Stimulated activated CD8-positive, alpha-beta memory T cell treated with anti-CD3 and anti-CD28 coated beads, Interleukin-15, amount 100 ng/mL, for 24 hours (primary cell): ENCODE measurements at places on chromosomes 5 and 9.
A peak's percentile ranks its signal among the peaks of the same experiment; 100 is the strongest.

GRCh38 chr5:181198905-181199519, 6.0 kb downstream of the TRIM7 start:
- DNase-seq: no peak

GRCh38 chr9:123350590-123351310, 5.2 kb upstream of the CRB2 start:
- DNase-seq: no peak

DNA sequence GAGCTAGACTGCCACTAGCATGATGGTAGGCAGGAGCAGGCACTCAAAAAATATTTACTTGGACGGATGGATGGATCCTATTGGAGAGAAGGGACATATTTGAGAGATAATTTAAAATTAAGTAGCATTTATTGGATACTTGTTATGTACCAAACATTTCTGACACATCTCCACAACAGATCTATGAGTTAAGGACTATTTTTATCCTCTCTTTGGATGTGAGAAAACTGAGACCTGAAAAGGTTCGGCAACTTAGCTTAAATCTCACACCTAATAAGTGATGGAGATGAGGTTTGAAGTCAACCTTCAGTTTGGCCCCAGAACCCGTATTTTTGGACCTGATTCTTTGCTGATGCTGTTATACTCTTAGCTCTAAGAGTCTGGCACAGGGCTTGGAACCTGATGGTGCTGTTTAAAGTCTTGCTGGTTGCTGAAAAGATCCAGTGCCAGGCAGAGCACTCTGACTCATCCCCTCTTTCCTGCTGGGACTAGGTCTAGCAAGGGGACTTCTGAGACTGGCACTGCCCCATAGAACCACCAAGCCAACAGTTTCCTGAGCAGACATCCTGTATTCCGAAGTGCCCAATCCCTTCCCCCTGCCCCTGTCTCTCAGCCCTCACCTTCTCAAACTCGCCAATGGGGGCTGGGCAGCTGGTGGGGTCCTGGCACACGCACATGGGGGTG, 15.6 kb downstream of the SPARC start:
- no peak for DNase-seq

DNA sequence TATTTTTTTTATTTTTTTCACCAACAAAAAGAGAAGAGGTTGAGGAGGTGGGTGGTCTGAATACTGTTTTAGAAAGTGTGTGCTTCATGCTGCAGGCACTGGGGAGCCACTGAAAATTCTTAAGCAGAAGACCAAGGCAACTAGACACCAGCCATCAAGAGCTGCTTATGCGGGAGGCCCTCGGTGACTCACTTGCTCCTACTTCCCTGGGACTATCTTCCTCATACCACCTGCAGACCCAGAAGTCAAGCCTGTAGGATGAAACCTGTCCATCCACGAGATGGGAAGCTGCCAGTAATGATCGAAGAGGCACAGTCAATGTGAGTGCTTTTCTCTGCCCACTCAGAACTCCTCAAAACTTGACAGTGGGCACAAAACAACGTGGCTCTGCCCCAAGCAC, 125.8 kb upstream of the SLC44A1 start:
- no peak for DNase-seq

GRCh38 chr9:137295238-137295811, 6.7 kb downstream of the NRARP start:
- peak; percentile 37 for DNase-seq

DNA sequence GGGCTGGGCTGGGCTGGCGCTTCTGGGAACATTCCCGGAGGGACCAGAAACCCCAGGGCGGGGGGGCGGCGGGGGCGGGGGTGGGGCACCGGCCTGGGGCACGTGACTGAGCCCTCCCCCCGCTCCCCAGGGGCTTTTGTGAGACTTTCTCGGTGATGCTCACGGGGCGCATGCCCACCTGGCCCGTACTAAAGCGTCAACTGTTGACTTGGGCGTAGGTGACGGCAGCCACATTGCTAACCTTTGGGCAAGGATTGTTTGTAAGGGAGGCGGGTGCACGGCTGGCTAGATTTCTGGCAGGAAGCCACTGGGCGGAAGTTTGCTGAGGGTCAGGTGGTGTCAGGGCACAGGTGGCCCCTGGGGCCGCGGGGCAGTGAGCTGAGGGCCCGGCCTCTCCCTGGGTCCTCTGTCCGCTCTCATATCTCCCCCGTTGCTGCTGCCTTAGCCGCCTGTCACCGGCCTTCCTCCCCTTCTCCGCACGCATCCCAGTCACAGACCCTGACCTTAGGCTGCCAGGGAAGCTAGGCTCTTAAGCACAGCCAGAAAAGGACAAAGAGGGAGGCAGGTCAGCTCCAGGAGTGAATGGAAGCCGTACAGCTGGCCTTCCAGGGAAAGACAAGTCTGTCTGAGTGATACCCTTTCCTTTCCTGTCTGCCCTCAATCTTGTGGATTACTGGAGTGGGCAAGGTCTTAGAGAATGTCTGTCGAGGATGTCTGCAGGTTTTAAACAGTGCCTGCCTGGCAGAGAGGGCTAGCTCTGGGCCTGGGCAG, 812 bp downstream of the CACFD1 start:
- DNase-seq: no peak

GRCh38 chr5:92559781-92560180, 1021.2 kb downstream of the NR2F1-AS1 start:
- DNase-seq: no peak

- DNase-seq: no peak
Measured at GRCh38 chr5:179805529-179806249, 977 bp downstream of the MGAT4B start.

DNA sequence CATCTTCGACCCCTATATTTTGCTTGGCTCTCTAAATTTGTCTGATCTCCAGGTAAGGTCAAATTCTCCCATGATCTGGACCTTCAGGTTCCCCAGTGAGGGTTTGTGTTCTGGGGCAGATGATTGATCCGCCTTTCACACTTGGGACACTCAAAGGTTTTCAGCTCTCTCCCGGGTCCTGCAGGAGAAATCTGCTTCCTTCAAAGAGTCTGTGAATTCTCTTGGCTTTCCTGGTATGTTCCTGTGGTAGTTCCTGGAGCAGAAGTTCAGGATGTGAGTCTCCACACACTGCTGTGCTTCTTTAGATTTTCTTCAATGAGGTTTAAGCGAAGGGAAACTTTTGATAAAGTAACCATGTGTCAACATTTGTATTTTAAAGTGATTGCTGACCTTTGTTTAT, 318.0 kb downstream of the TAF11L14 start:
- no peak for DNase-seq

DNA sequence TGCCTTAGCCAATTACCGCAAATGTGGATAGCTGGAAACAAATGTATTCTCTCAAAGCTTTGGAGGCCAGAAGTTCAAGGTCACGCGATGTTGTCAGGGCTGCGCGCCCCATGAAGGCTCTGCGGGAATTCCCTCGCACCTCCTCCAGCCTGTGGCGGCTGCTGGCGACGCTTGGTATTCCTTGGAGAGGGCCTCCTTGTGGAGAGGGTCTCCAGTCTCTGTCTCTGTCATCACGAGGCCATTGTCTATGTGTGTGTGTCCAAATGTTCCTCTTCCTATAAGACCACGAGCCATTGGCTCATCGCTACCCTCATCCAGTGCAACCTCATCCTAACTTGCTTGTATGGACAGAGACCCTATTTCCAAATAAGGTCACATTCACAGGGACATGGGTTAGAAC, 97.5 kb downstream of the ANKRD33B start:
- DNase-seq: no peak

- DNase-seq: no peak
Measured at GRCh38 chr5:133032852-133033742, 6.7 kb upstream of the ZCCHC10 start.

DNA sequence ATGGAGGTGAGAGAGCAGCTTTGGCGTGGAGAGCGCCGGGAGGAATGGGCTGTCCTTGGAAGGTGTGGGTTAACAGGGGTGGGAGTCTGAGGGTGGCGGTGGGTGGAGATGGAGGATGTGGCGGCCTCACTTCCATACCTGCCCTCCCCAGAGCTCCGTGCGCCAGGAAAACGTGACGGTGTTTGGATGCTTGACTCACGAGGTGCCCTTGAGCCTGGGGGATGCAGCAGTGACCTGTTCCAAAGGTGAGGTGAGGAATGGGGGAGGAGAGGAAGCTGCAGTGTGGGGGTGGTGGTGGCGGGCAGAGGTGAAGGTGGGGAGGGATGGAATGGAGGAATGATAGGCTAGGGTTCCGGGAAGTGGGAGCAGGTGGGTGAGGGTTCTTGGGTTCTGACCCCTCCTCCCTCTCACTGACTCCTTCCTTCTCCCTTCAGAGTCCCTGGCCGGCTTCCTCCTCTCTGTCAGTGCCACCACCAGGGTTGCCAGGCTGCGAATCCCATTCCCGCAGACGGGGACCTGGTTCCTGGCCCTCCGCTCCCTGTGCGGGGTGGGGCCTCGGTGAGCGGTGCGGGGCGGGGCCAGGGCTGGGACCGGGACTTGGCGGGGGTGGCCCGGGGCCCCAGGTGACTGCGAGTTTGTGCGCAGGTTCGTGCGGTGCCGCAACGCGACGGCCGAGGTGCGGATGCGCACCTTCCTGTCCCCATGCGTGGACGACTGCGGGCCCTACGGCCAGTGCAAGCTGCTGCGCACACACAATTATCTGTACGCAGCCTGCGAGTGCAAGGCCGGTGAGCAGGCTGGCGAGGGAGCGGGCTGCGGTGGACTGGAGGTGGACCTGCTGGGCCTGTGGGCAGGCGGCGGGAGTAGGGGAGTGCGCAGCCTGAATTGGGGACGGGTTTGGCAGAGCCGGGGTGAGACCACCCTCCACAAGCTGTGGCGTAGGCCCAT, 17.1 kb downstream of the TMEM8B start:
- DNase-seq: no peak

- no peak for DNase-seq
Measured at GRCh38 chr9:129177443-129177790, 644 bp downstream of the IER5L start.

- DNase-seq: no peak
Measured at GRCh38 chr9:14107977-14108376, 206.0 kb downstream of the NFIB start.

- DNase-seq: no peak
Measured at GRCh38 chr9:83473488-83473971, 64.7 kb downstream of the FRMD3 start.

GRCh38 chr9:121369595-121370265, at the start of gene STOM:
Gene STOM, minus strand, starts transcription at chr9:121370250. Its CDS starts 63 bp downstream, at chr9:121370187.
- DNase-seq: no peak

DNA sequence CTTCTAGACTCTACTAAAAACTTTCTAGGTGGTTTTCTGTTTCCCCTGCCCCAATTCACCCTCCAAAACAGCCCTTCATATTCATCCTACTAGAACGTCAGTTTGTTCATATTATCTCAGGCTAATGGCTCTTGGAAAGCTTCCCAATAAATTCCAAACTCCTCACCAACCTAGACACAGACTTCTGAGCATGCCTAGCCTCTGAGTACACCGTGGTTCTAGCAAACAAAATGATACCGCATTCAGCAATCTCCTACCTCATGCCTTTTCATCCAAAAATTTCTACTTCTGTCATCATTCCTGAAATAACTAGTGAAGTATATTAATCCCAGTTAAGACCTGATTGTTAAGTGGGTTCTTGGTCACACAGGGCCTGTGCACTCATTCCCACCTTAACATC, 46.5 kb upstream of the NR5A1 start:
- no peak for DNase-seq

GRCh38 chr9:91536211-91536691, 112.6 kb upstream of the NFIL3 start:
- DNase-seq: no peak

- DNase-seq: no peak
Measured at GRCh38 chr9:16358751-16359150, 511.7 kb downstream of the BNC2 start.

GRCh38 chr5:169052207-169052606, 248.7 kb downstream of the SLIT3 start:
- DNase-seq: no peak

- no peak for DNase-seq
Measured at GRCh38 chr5:122774519-122774860, 390 bp upstream of the SNX2 start.

GRCh38 chr5:158421319-158421718, 562.4 kb upstream of the CLINT1 start:
- no peak for DNase-seq

GRCh38 chr5:80569961-80570786, at the start of gene ANKRD34B:
Gene ANKRD34B, minus strand, starts transcription at chr5:80570280. Its CDS starts 10,261 bp downstream, at chr5:80560019.
- DNase-seq: no peak

DNA sequence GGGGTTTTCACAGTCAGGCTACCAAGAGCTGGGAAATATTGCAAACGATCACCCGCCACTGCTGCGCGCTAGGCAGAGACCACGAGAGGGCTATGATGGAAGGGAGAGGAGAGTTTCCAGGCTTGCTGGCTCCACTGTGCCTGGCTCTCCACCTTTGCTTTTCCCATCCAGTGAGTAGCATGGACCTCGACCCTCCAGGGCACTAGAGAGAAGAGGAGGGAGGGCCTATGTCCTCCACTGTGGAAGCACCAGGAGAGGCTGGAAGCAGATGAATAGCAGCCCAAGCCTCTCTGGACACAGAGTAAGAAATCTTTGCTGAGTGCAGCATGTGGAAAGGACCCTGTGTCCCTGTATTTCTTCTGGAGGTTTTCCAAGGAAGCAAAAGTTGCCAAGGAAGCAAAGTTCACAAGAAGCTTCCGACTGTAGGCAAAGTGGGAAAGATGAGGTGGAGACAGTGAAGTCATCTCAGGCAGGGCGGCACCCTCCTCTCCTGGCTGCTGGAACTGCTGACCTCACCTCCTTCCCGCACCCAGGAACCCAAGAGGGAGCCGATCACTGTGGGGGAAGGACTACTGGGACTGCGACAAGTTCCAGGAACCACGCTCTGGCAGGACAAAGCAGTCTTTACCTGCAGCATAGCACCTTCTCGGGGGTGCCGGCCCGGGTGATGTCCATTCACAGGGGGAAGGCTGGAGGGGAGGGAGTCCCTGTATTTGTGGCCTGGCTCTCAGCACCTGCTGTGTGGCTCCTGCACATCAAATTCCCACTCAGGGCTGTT, 79.6 kb downstream of the CSNK1A1 start:
- no peak for DNase-seq

GRCh38 chr5:149128023-149128875, 13.0 kb upstream of the ABLIM3 start:
- no peak for DNase-seq

DNA sequence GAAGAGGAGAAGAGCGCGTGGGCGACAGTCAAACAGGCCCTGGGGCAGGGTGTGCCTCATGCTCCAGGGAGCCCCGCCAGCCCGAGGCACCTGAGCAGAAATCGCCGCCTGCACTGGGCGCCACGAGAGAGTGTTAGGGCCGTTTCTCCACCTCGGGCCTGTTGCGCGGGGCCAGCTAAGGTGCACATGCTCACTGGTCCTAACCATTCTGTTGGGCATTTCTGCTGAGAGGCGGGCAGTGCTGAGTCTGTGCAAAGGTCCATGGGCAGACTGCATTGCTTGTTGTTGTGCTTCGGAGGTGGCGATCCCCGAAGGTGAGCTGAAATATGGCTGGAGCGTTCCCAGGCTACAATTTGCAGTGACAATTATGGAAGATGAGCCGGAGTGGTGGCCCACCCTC, 367.8 kb upstream of the SPATA31A5 start:
- DNase-seq: no peak
